Activated naive CD8-positive, alpha-beta T cell treated with anti-CD3 and anti-CD28 coated beads for 36 hours (primary cell): ENCODE measurements at places on chromosomes 2 and 18.

DNA sequence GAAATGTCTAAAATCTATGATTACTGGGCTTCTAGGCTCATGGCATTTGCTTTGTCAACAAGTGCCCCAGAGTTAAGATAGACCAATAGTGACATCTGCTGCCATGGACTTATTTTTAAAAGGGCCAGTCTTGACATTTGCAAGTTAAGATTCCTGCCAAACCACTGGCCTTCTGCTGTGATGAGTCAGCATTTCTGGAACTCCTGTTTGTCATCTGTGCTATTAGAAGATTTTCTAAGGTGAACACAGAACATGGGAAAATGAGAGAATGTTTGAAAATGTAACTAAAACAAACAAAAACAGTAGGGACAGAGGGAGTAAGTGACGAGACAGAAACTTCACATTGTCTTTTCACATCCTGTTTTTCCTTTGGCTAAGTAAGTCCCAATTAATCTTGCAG lies 93.7 kb upstream of the WDR75 start:
- no peak for DNase-seq
- peaks cover 15% of the 10 kb centered on the region for H3K36me3 ChIP-seq
- H3K27me3 ChIP-seq, result no peaks in the 10 kb centered on the region
- H3K4me3 ChIP-seq, result no peak overlapping the region

GRCh38 chr18:47163241-47163640 lies 12.9 kb downstream of the IER3IP1 start:
- H3K4me1 ChIP-seq, result peaks cover 35% of the 10 kb centered on the region
- H3K36me3 ChIP-seq, result peaks cover 19% of the 10 kb centered on the region
- peak; percentile 24 for DNase-seq
- H3K27ac ChIP-seq, result no peak overlapping the region
- no peak overlapping the region for H3K4me3 ChIP-seq

GRCh38 chr2:25339211-25339674 lies 2.5 kb downstream of the DNMT3A start:
- DNase-seq, result no peak
- peaks cover 60% of the 10 kb centered on the region for H3K4me1 ChIP-seq
- H3K27ac ChIP-seq, result peak overlapping the region; percentile 90
- H3K27me3 ChIP-seq, result no peaks in the 10 kb centered on the region
- peak overlapping the region; percentile 74 for H3K4me3 ChIP-seq

DNA sequence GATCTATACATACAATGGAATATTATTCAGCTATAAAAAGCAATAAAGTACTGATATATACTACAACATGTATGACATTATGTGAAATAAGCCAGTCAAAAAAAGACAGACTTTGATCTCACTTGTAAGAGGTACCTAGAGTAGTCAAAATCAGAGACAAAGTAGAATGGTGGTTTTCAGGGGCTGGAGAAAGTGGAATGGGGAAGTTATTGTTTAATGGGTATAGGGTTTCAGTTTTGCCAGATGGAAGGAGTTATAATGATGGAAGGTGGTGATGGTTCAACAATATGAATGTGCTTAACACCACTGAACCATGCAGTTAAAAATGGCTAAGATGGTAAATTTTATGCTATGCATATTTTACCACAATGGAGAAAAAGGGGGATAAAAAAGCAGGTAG lies 6.3 kb downstream of the COBLL1 start:
- no peak for DNase-seq
- no peak overlapping the region for H3K4me3 ChIP-seq
- H3K36me3 ChIP-seq, result no peaks in the 10 kb centered on the region
- H3K4me1 ChIP-seq, result peaks cover 1% of the 10 kb centered on the region
- H3K27me3 ChIP-seq, result peaks cover 32% of the 10 kb centered on the region
- no peak overlapping the region for H3K27ac ChIP-seq

GRCh38 chr2:19859565-19859964 lies 42.2 kb downstream of the TTC32 start:
- no peaks in the 10 kb centered on the region for H3K36me3 ChIP-seq
- H3K4me3 ChIP-seq, result no peak overlapping the region
- no peak overlapping the region for H3K27ac ChIP-seq
- H3K27me3 ChIP-seq, result no peaks in the 10 kb centered on the region

GRCh38 chr2:83594241-83595120 lies 864.6 kb downstream of the SUCLG1 start:
- H3K4me1 ChIP-seq, result no peaks in the 10 kb centered on the region
- no peaks in the 10 kb centered on the region for H3K36me3 ChIP-seq
- H3K27ac ChIP-seq, result no peak overlapping the region
- no peak overlapping the region for H3K4me3 ChIP-seq

DNA sequence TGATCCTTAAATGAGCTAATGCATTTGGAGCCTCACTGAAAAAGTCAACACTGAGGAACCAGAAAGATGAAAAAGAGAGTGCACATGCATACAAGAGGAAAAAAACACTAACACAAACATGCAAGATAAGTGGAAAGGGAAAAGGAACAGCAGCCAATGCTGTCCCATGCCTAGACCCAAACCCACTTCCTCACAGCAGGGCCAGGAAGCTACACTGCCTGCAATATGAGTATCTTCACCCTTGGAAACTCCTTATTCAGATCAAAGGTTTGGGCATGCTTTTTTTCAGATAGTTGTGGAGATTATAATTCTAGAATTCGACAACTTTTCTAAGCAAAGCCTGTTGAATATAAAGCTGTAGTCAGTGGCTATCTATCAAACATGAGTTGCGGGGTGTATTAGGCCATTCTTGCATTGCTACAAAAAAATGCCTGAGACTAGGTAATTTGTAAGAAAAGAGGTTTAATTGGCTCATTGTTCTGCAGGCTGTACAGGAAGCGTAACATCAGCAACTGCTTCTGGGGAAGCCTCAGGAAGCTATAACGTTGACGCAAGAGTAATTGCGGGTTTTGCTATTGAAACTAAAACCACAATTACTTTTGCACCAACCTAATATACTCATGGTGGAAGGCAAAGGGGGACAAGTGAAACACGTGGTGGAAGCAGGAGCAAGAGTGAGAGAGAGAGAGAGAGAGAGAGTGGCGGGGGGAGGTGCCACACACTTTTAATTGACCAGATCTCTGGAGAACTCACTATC lies 138.2 kb downstream of the MBD2 start:
- no peak for DNase-seq
- peak overlapping the region; percentile 34 for H3K27ac ChIP-seq
- peaks cover 5% of the 10 kb centered on the region for H3K4me1 ChIP-seq
- no peak overlapping the region for H3K4me3 ChIP-seq
- H3K36me3 ChIP-seq, result peaks cover 5% of the 10 kb centered on the region
- H3K27me3 ChIP-seq, result no peaks in the 10 kb centered on the region

GRCh38 chr18:34121200-34121721 lies 103.5 kb downstream of the NOL4 start:
- H3K27me3 ChIP-seq, result no peaks in the 10 kb centered on the region
- DNase-seq, result no peak
- H3K4me1 ChIP-seq, result no peaks in the 10 kb centered on the region
- no peaks in the 10 kb centered on the region for H3K36me3 ChIP-seq

- H3K4me1 ChIP-seq, result peaks cover 12% of the 10 kb centered on the region
- H3K4me3 ChIP-seq, result no peak overlapping the region
- no peaks in the 10 kb centered on the region for H3K27me3 ChIP-seq
- no peak for DNase-seq
- no peak overlapping the region for H3K27ac ChIP-seq
Observed at GRCh38 chr2:25756536-25756935, 83.2 kb upstream of the DTNB start.

DNA sequence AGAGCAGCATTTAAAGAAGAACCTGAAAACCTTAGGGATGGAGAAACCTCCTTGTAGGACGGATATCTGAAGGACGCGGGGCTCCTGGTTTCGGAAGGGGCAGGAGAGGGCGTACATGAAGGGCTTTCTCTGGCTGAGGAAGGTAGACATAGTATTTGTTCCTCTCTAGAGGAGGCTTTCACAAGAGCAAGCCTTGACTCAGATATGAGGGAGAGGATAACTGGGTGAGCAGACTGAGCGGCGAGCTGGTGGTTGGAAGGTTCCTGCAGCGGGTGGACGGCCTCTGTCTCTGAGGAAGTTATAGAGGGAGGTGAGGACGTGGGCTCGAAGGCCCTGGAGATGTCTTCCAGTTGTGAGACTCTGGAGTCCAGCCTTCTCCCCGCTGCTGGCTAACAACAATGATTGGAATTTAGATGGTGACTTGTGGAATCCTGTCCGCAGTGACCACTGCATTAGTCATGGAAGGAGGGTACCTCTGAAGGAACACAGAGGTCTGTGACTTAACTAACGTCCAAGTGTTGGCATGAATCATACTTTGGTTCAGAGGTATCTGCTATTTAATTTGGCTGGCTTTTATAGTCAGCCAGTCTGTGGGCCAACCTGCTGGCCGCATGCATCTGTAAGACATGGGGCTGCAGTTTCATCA lies 80.9 kb downstream of the ASAP2 start:
- DNase-seq, result no peak
- no peak overlapping the region for H3K4me3 ChIP-seq
- no peaks in the 10 kb centered on the region for H3K36me3 ChIP-seq
- no peaks in the 10 kb centered on the region for H3K4me1 ChIP-seq
- H3K27ac ChIP-seq, result no peak overlapping the region
- H3K27me3 ChIP-seq, result no peaks in the 10 kb centered on the region

DNA sequence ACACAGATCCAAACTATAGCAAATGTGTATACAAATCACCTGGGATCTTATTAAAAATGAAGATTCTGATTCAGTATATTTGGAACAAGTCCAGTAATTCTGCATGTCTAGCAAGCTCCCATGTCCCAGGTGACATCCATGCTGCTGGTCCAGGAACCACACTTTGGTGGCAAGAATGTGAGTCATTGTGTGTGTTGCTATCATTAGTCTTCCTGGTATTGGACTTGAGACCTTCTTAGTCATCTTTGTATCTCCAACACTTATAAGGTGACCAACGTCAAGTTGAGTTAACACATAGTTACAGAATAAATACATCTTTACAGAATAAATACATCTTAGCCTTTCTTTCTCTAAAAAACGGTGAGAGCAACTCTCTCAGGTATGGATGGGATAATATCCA lies 107.9 kb upstream of the NDUFV2 start:
- H3K27me3 ChIP-seq, result peaks cover 17% of the 10 kb centered on the region
- no peaks in the 10 kb centered on the region for H3K36me3 ChIP-seq
- no peaks in the 10 kb centered on the region for H3K4me1 ChIP-seq
- no peak overlapping the region for H3K4me3 ChIP-seq
- H3K27ac ChIP-seq, result no peak overlapping the region
- no peak for DNase-seq

- DNase-seq, result no peak
- H3K4me1 ChIP-seq, result peaks cover 2% of the 10 kb centered on the region
- H3K36me3 ChIP-seq, result no peaks in the 10 kb centered on the region
- H3K27me3 ChIP-seq, result no peaks in the 10 kb centered on the region
- no peak overlapping the region for H3K4me3 ChIP-seq
Observed at GRCh38 chr2:7633566-7634153, 716.4 kb downstream of the RNF144A start.

- H3K4me1 ChIP-seq, result peaks cover 37% of the 10 kb centered on the region
- peaks cover 22% of the 10 kb centered on the region for H3K36me3 ChIP-seq
- H3K4me3 ChIP-seq, result peak overlapping the region; percentile 59
- DNase-seq, result no peak
- H3K27me3 ChIP-seq, result peaks cover 85% of the 10 kb centered on the region
Observed at GRCh38 chr2:63047321-63048279, 3.0 kb upstream of the OTX1 start.

DNA sequence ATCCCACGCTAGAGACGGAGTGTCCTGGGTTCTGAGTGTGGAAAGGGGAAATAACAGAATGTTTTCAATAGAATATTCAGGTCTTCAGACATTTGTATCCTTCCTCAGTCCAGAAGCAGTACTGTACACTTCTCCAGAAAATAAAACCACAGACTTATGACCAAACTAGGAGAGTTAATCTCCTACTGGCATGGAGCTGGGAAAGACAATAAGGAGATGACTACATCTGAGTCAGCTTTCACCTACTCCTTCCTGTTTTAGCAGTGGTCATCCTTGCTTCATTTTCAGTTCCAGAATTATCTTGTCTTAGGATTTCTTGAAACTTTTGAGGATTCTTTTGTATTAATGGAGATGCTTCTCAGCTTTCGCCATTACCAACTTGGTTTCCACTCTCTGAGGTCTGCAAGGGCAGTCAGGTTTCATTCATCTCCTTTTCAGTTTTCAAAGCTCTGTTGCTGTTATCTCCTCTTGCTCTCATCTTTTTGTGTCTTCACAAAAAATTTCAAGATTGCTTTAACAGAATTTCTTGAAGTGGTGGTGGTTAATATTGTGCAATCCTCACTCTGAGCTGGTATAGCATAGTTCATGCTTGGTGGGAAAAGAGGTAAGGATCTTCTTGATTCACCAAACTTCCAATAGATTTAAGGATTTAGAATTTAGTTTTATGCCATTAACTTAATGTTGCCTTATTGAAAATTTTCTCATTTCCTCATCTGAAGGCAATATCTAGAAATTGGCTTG lies 23.7 kb upstream of the NR4A2 start:
- H3K36me3 ChIP-seq, result peaks cover 3% of the 10 kb centered on the region
- no peak overlapping the region for H3K27ac ChIP-seq
- H3K27me3 ChIP-seq, result no peaks in the 10 kb centered on the region
- peaks cover 4% of the 10 kb centered on the region for H3K4me1 ChIP-seq
- no peak for DNase-seq
- no peak overlapping the region for H3K4me3 ChIP-seq

GRCh38 chr2:177275040-177275742 lies 10.7 kb upstream of the NFE2L2 start:
- H3K4me3 ChIP-seq, result no peak overlapping the region
- H3K27ac ChIP-seq, result no peak overlapping the region
- H3K36me3 ChIP-seq, result no peaks in the 10 kb centered on the region
- peaks cover 26% of the 10 kb centered on the region for H3K4me1 ChIP-seq
- DNase-seq, result no peak

DNA sequence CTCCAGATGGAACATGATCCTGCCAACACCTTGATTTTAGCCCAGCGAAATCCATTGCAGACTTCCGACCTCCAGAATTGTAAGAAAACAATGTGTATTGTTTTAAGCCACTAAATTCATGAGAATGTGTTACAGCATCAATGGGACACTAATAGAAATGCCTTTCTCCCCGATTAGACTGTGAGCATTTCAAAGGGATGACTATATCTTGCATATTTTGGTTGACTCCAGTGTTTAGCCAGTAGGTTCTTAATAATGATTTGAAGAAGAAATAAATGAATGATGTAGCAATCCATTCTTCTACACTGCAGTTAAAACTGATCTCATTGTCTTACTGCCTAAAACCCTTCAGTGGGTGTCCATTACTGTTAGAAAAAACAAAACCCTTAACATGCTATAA lies 67.4 kb upstream of the ACVR1C start:
- H3K4me1 ChIP-seq, result no peaks in the 10 kb centered on the region
- H3K27ac ChIP-seq, result no peak overlapping the region
- H3K36me3 ChIP-seq, result peaks cover 5% of the 10 kb centered on the region
- no peak overlapping the region for H3K4me3 ChIP-seq
